ENCODE measurements at places on chromosomes 13 and 19. TPM values are rescaled to one million over a fixed set of nuclear protein-coding genes. Genes with fewer than 3 reads are reported as not detected.
A peak's percentile ranks its signal among the peaks of the same experiment; 100 is the strongest.

DNA sequence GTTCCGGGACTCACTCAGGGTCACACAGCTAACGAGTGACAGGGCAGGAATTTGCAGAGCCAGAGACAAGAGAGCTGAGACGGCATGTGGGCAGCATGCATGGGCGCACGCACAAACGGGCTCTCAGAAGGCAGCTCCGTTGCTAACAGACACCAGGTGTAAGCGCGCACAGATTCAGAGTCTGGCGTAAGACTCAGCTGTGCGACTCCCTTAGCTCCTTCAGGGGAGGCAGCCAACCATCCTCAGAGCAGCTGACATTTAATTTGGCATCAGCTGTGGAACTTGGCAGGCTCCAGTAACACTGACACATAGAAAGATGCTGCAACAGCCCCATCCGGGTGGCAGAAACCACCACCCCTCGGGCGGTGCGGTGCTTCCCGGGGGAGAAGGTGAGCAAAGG, 7.5 kb upstream of the TM6SF2 start:
- no peak for ATAC-seq

The LRG1 gene
- 0.53 TPM for total RNA-seq

- no peak for ATAC-seq
These were observed 13.1 kb downstream of the LRCH1 start for GRCh38 chr13:46565808-46566750.

The JAK3 gene
- total RNA-seq = 250 TPM

The HSH2D gene
- total RNA-seq = 32.7 TPM

The IZUMO2 gene
- total RNA-seq = not detected

DNA sequence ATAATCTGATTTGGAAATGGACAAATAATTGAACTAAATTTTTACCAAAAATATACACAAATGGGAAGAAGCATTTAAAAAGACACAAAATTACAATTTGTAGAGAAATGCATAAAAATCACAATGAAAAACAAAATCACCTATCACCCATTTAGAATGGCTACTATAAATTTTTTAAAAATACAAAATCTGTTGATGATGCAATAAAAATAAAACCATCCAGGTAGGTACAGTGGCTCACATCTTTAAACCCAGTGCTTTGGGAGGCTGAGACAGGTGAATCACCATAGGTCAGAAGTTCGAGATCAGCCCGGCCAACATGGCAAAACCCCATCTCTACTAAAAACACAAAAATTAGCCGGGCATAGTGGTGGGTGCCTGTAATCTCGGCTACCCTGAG, 23.5 kb downstream of the ZNF43 start:
- ATAC-seq = no peak

DNA sequence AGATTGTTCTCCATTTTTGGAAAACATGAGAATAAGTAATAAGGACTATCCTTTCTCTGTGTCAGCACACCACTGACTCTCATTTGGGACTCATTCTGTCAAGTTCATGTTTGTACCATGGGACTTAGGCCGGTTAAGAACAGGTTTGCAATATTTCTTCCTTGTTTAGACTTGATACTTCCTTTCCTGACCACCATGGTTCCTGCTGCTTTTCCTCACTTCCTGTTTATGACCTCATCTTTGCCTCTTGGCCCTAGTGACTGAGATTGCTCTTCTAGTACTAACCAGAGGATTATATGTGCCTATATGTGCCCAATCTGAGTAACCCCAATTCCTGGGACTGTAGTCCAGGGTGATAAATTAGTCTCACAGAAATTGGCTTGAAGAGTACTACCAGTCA, 32.5 kb upstream of the NDFIP2 start:
- no peak for ATAC-seq

- ATAC-seq = no peak
These were observed 809.5 kb upstream of the SLITRK6 start for GRCh38 chr13:86608701-86609100.

DNA sequence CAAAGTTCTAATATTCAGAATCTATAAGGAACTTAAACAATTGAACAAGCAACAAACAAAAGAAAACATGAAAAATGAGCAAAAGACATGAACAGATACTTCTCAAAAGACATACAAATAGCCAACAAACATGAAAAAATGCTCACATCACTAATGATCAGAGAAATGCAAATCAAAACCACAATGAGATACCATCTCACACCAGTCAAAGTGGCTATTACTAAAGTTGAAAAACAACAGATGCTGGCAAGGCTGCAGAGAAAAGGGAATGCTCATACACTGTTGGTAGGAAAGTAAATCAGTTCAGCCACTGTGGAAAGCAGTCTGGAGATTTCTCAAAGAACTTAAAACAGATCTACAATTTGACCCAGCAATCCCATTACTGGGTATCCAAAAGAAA, 74.3 kb downstream of the CRYL1 start:
- peak; percentile 45 for ATAC-seq

Measured in activated T-helper 17 cell treated with anti-CD3 and anti-CD28 coated beads, Interleukin-2, amount 50 U/mL, for 72 hours (primary cell).